Renal pelvis (tissue), 12 donors: ENCODE measurements at places on chromosomes 5 and 9. TPM values are rescaled to one million over a fixed set of nuclear protein-coding genes. Genes with fewer than 3 reads are reported as not detected.

STKLD1 gene
- polyA plus RNA-seq, result 3.9 TPM

FGF10 gene
- polyA plus RNA-seq, result 6.6 TPM

GABBR2 gene
- 1.3 TPM for polyA plus RNA-seq

LNPEP gene
- 21.1 TPM for polyA plus RNA-seq

NMUR2 gene
- not detected for polyA plus RNA-seq

C9orf85 gene
- polyA plus RNA-seq, result 17.6 TPM

SLC25A51 gene
- 18.8 TPM for polyA plus RNA-seq

PRDM9 gene
- polyA plus RNA-seq, result not detected

FAM174A gene
- polyA plus RNA-seq, result 20.5 TPM

ADAMTSL2 gene
- 1.6 TPM for polyA plus RNA-seq

CHSY3 gene
- polyA plus RNA-seq, result 4.2 TPM

ZNF622 gene
- 25.8 TPM for polyA plus RNA-seq

GPRIN1 gene
- 2.3 TPM for polyA plus RNA-seq

SLC45A2 gene
- polyA plus RNA-seq, result 0.50 TPM

SPATA31D4 gene
- not detected for polyA plus RNA-seq

SLC2A6 gene
- polyA plus RNA-seq, result 1.8 TPM

NDUFS4 gene
- 118 TPM for polyA plus RNA-seq

RLN1 gene
- polyA plus RNA-seq, result 0.65 TPM

ZNF483 gene
- 1.9 TPM for polyA plus RNA-seq

TYRP1 gene
- 1.5 TPM for polyA plus RNA-seq

GZMA gene
- 0.96 TPM for polyA plus RNA-seq

TRIM7 gene
- polyA plus RNA-seq, result 0.42 TPM

CD72 gene
- 2.8 TPM for polyA plus RNA-seq

DMRT1 gene
- polyA plus RNA-seq, result 0.04 TPM

ABLIM3 gene
- 1.1 TPM for polyA plus RNA-seq

CXCL14 gene
- 25.9 TPM for polyA plus RNA-seq

BTNL8 gene
- polyA plus RNA-seq, result 1.1 TPM

SLC25A2 gene
- 0.21 TPM for polyA plus RNA-seq

NSD1 gene
- 68.5 TPM for polyA plus RNA-seq

NTRK2 gene
- polyA plus RNA-seq, result 81.1 TPM

ZFP37 gene
- polyA plus RNA-seq, result 9.6 TPM

HTR1A gene
- polyA plus RNA-seq, result not detected

OR1J2 gene
- polyA plus RNA-seq, result not detected

MARCOL gene
- not detected for polyA plus RNA-seq
